ENCODE measurements at places on chromosomes 16 and 17.

- no peaks in the 10 kb centered on the region for H3K36me3 ChIP-seq
- H3K27me3 ChIP-seq, result no peaks in the 10 kb centered on the region
- peaks cover 28% of the 10 kb centered on the region for H3K4me1 ChIP-seq
- H3K27ac ChIP-seq, result no peak overlapping the region
- DNase-seq, result peak; percentile 85
- peak overlapping the region; percentile 56 for H3K4me3 ChIP-seq
Measured at GRCh38 chr16:67177743-67178699, 5.7 kb downstream of the MATCAP1 start.

- DNase-seq, result no peak
- no peak overlapping the region for H3K27ac ChIP-seq
- no peaks in the 10 kb centered on the region for H3K27me3 ChIP-seq
- H3K36me3 ChIP-seq, result no peaks in the 10 kb centered on the region
- no peaks in the 10 kb centered on the region for H3K4me1 ChIP-seq
- no peak overlapping the region for H3K4me3 ChIP-seq
Measured at GRCh38 chr17:17525956-17526355, 29.8 kb upstream of the RASD1 start.

- H3K4me3 ChIP-seq, result no peak overlapping the region
- peaks cover 7% of the 10 kb centered on the region for H3K4me1 ChIP-seq
- no peaks in the 10 kb centered on the region for H3K36me3 ChIP-seq
- H3K27ac ChIP-seq, result no peak overlapping the region
- no peaks in the 10 kb centered on the region for H3K27me3 ChIP-seq
Measured at GRCh38 chr16:88700322-88700635, 5.9 kb downstream of the RNF166 start.

DNA sequence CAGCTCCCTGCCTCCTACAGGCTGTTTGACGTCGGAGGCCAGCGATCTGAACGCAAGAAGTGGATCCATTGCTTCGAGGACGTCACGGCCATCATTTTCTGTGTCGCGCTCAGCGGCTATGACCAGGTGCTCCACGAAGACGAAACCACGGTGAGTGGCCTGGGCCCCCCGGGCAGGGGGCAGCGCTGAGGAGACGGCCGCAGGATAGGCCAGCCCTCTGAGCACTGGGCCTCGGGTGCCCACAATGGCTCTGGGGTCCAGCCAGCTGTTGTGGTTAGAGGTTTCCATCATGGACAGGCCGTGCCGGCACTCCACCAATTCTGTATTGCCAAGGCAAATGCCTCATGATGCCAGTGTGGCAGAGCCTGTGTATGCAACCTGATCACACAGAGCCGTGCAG is 88.6 kb downstream of the AMFR start:
- H3K27me3 ChIP-seq, result no peaks in the 10 kb centered on the region
- H3K27ac ChIP-seq, result no peak overlapping the region
- H3K4me1 ChIP-seq, result no peaks in the 10 kb centered on the region
- no peak for DNase-seq
- no peaks in the 10 kb centered on the region for H3K36me3 ChIP-seq

DNA sequence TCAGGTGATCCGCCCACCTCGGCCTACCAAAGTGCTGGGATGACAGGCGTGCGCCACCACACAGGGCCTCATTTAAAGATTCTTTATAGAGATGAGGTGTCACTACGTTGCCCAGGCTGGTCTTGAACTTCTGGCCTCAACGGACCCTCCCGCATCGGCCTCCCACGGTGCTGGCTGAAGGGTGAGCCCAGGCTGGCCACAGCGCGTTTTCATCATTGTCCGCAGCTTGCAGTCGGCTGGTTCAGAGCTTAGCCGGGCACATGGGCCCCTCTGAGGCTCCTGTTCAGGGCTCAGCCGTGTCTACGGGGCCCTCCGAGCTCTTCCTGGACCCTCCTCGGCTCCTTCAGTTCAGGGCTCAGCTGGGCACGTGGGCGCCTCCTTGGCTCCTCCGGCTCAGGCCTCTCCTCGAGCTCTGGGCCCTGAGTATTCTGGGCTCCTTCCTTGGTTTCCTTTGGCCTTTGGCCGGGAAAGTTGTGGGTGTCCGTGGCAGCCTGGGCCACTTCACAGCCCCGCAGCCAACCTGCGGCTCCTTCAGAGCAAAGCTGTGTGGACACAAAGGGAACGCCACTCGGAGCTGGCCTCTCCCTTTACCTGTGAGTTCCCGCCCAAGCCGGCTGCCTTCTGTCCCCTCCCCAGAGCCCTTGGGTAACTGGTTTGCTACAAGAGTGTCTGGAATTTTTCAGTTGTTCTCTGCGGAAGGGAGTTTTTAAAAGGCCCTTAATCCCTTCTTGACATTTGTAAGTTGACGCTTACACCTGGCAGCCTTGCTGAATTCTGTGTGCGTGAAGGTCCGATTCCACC is 1.2 kb upstream of the MSLN start:
- H3K27me3 ChIP-seq, result no peaks in the 10 kb centered on the region
- no peak overlapping the region for H3K27ac ChIP-seq
- no peak overlapping the region for H3K4me3 ChIP-seq
- DNase-seq, result no peak
- H3K36me3 ChIP-seq, result no peaks in the 10 kb centered on the region
- H3K4me1 ChIP-seq, result no peaks in the 10 kb centered on the region

Data from GM23248 (cell line).